ENCODE measurements at places on chromosomes 13 and 19.

GRCh38 chr19:44540736-44541135 is 11.3 kb upstream of the CEACAM20 start:
- DNase-seq = no peak

DNA sequence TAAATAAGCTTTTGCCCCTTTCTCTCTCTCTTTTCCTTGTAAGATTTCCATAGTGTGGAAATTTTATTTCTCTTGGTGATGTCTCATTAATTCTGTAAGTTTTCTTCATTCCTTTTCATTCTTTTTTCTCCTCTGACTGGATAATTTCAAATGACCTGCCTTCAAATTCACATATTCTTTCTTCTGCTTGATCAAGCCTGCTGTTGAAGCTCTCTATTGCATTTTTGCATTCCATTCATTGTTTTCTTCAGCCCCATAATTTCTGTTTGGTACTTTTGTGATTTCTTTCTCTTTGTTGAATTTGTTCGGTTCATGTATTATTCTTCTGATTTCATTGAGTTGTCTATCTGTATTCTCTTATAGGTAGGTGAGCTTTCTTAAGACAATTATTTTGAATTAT is 42.2 kb upstream of the ZNF507 start:
- no peak for DNase-seq

- DNase-seq = no peak
Measured at GRCh38 chr19:44762038-44762437, 13.5 kb downstream of the BCL3 start.

GRCh38 chr19:41555748-41556147 is 20.2 kb upstream of the CEACAM21 start:
- DNase-seq = no peak

GRCh38 chr13:31627097-31627845 is 112.1 kb upstream of the RXFP2 start:
- DNase-seq = no peak

- DNase-seq = no peak
Measured at GRCh38 chr13:43022934-43023288, 475 bp upstream of the DNAJC15 start.

- no peak for DNase-seq
Measured at GRCh38 chr13:51032831-51033230, 78.2 kb downstream of the C13orf42 start.

DNA sequence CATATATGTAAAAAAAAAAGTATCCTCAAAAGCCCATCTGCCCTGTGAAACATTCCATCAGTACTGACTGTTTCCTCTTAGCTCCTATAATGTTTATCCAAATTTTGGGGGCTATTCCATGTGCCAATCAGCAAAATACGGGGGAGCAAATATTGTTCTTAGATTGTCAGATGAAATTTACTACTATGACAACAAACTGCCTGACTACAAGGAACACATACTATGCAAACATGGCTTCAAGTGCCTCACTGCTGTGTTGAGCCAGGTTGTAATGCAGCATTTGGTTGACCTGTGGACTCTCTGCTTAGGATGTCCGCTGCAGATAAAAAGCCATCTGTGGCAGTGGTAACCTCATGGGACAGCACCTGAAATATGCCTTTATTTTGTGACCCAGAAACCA is 98.2 kb upstream of the SCEL start:
- no peak for DNase-seq

DNA sequence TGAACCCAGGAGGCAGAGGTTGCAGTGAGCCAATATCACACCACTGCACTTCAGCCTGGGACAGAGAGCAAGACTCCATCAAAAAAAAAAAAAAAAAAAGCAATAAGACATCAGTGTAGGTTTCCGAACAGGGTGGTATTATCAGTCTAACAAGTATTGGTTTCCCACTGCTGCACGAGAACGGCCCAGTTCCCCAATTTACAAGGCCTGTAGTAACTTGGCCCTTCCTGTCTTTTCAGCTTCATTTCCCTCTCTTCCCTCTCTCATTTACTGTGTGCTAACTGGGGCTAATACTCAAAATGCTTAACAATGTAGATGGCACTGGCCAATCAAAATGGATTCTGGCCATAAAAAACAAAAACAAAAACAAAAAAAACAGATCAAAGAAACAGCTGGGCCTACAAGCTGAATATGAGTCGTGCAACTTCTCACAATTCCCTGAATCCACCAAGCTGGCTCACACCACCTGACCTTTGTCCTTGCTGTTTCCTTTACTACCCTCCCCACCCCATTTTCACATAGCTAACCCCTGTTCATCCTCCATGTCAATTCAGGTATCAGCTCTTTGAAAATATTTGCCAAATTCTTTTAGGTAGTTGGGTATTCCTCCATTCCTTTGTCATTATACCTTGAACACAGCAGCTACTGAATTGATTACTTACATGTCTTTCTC is 2.4 kb downstream of the TEX101 start:
- DNase-seq = no peak

- DNase-seq = no peak
Measured at GRCh38 chr13:85223883-85224656, 575.1 kb downstream of the SLITRK6 start.

- DNase-seq = no peak
Measured at GRCh38 chr13:40987606-40988280, 31.4 kb downstream of the ELF1 start.

- DNase-seq = no peak
Measured at GRCh38 chr13:29964181-29964845, 113.9 kb upstream of the UBL3 start.

DNA sequence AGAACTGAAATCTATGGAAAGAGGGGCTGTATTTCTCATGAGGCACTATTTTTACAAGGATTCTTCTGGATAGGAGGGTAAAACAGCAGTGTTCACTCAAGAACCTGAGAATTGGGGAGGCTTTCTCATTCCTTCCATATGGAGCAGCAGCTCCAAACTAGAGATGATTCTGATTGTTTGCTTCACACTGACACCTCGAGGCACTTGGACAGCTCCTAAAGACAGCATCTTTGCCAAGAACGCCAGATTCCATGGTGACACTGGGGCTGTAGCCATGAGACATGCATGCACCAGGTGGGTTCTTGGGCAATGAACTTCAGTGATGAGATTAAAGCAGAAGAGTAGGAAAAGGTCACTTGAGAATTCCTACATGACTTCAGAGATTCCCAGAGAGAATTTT is 361.5 kb upstream of the HTR2A start:
- no peak for DNase-seq

DNA sequence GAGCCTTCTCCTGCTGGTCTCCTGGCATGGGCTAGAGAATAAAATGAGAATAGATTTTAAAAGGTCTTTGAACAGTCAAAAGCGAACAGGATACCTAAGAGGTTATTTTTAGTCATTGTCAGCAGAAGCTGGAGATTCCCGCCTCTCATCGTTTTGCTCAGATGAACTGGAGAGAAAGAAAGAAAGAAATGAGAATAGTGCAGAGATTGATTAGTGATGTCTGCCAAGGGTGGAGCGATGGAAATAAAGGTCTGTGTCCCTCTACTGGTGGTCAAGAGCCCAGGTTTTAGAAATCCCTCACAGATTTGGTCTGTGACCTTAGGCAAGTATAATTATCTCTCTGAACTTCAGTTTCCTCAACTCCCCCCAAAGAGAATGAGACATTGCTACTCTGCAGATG is 5.3 kb downstream of the NCAN start:
- DNase-seq = no peak
